Dermis microvascular lymphatic vessel endothelial cell (primary cell): ENCODE measurements at places on chromosomes 3 and 15.

GRCh38 chr15:48777645-48778330, 33.1 kb downstream of the CEP152 start:
- DNase-seq = no peak

GRCh38 chr15:49919034-49919433, 200.0 kb downstream of the ATP8B4 start:
- no peak for DNase-seq

DNA sequence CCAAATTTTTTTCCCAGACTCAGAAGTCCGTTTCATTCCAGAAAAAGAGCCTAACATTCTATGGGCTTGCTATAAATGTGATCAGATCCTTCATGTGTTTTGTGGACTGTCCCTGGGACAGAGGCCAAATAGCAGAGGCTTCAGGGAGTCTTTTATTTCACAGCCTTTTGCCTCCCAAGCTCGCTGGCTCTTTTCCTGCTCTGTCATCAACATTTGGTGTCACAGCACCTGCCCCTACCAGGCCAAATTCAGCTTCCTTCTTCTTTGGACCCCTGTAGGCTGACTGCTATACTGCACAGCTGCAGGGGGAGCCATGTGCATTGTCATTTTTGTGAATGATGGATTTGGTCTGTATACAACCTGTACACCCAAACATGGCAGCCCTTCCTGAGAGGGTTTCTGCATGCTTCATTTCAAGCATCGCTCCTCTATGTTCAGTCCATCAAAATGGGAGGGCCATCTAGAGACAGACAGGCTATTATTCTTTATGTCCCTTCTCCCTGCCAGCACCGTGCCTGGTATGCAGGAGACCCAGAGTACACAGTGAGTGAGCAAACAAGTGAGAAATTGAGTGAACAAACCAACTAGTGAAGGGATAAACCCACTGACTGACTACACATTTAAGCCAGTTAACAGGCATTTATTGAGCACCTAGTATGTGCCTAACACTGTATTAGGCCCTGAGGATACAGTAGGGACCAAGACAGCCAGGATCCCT, 17.9 kb upstream of the RPP14 start:
- DNase-seq = no peak

GRCh38 chr3:58691997-58692396, 25.4 kb upstream of the FAM3D start:
- peak; percentile 39 for DNase-seq

DNA sequence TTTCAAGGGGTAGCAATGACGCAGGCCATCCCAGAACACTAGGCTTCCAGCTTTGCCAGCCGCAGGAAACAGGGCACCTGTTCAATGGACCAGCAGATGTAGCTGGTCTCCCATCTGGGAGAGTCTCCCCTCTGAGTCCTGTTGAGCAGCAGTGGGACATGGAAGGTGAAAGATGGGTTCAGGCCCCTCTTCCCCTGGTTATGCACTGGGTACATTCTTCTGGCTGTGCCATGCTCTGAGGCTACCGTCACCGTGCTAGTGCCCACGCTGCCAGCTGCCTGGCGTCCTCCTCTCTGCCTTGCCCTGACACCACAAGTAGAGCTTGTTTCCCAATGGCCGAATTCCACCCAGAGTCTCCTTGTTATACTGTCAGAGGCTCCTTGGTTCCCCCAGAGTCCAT, 63.1 kb downstream of the TLE3 start:
- no peak for DNase-seq

- no peak for DNase-seq
Measured at GRCh38 chr3:16286161-16286560, 21.1 kb downstream of the OXNAD1 start.

- DNase-seq = peak; percentile 62
Measured at GRCh38 chr15:85690561-85691231, 104.0 kb downstream of the KLHL25 start.

GRCh38 chr15:31013863-31014607, 22.6 kb upstream of the MTMR10 start:
- DNase-seq = no peak

DNA sequence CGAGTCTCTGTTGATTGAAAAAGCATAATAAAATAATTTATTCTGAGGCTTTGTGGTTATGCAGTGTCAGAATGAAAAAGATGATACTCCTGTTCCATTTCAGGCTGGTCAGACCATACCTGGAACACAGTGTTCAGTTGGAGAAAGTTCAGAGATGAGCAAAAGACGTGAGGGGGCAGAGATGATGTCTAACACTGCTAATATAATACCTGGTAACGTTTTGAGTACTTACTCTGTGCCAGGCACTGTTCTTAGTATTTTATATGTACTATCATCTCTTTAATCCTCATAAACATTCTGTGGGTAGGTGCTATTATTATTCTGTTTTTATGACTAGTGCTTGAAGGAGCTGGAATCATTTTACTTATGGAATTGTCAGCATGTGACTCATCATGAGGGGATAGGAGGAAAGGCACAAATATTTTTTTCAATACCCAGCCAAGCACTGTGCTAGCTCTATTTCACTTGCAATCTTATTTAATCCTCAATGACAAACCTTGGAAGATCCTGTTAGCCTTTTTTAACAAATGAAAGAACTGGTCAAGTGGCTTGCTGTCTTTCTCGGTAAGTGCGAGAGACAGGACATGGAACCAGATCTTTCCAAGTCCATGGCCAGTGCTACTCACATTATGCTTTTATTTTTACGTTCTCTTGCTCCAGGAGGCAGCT, 31.8 kb downstream of the IQGAP1 start:
- DNase-seq = no peak

DNA sequence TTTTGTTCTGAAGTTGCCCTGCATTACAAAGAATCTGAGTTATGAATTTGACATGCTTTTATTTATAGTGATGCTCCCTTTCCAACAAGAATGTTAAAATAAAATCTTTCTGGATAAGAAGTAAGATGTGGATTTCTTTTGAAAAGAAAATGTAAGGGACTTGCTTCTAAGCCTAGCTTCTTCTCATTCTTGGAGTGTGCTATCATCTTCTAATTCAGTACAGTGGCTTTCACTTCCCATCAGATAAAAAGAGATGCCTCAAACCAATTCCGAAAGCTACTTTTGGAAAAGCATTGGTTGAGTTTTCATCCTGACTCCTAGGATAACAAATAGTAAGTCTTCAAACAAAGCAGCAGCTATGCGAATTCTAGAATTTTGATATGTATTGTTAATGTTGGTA, 197.0 kb upstream of the ZPLD1 start:
- no peak for DNase-seq

DNA sequence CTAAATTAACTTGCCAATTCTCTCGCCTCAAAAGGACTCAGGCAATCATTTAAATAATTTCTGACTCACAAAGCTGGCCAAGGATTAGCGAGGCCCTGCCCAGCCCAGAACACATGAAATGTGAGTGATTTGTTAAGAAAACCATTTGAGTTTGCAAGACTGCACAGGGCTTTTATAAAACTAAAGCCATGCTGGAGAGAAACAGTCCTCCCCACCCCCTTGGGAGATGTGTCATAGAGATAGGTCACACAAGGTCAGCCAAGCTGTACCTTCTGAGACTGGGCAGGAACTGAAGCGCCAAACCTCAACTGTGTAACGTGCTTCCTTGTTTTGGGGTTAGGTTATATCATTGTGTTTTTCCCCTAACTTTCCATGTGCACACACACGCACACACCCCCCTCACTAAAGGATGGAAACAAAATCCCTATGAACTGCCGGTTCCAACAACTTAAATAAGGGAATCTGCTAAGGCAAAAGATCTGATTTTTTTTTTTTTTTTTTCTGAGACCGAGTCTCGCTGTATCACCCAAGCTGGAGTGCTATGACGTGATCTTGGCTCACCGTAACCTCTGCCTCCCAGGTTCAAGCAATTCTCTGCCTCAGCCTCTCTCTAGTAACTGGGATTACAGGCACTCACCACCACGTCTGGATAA, 8.1 kb downstream of the SPATA12 start:
- DNase-seq = peak; percentile 76

DNA sequence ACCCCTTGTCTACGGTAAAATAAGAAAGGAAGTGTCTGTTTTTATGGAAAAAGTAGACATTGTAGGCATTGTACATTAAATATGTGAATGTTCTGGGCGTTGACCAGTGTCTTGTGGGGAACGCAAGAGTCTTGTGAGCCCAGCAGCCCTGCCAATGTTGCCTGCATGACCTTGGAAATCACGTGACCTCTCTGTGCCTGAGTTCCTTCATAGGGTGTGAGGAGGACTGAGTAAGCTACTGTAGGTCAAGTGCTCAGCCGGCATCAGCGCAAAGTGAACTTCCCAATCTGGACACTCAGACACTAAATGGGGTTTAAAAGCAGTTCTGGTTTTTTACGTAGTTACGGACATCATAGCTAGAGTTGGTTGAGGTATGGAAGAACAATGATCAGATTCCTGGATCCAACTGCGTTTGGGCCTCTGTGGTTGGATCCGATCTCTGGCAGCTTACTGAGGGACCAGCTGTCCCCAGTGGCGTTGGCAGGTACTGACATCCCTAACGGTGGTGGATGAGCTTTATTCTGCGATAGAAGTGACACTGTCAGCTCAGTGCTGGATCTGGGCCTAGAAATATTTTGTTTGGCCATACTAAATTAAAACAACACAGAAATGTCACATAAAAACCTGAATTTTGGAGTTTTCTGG, 63.8 kb downstream of the SPSB4 start:
- DNase-seq = no peak

DNA sequence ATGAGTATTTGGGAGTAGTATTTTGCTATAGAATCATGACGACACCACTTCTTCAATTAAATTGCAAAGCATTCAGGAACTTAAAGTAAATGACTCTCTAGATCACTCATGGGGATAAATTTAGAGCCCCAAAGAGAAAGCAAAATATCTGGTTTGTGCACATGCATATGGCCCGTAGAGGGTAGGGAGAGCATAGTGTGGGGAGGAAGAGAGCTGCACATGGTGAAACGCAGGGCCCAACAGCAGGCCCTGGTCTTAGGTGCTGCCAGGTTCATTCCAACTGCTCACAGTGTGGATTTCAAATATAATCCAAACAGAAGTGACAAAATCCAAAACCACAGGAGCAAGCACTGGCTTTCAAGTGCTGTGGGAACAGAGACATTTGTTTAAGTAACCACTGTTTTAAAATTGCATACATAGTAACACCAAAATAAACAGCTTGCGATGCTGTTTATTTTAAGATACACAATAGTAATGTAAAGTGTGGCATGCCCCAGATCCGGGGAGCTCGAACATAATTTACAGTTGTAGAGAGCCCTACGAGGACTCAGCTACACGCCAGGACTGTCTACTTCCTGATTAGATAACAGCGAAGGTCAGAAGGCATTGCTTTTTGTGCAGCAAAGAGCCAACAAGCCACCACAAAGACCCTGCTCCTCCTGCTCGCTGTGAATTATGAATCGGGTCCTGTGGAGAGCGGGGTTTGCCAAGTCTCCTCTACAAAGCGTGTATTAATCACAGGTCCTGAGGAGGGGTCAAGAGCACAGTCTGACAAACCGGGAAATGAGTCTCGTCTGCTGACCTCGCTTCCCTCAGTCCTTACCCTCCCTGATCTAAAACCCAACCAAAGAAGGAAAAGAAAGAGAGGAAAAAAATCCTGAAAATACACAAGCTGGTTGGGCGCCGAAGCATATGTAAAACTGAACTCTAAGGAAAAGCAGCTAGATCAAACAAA, 80.6 kb downstream of the MEIS2 start:
- DNase-seq = peak; percentile 45
